ENCODE measurements at places on chromosomes 7 and 10.

GRCh38 chr7:17626235-17626634, 314.1 kb downstream of the SNX13 start:
- H3K36me3 ChIP-seq, result no peaks in the 10 kb centered on the region
- H3K27me3 ChIP-seq, result no peaks in the 10 kb centered on the region
- no peak overlapping the region for H3K27ac ChIP-seq
- no peak for DNase-seq
- H3K4me3 ChIP-seq, result no peak overlapping the region

- no peak for DNase-seq
- H3K36me3 ChIP-seq, result no peaks in the 10 kb centered on the region
- H3K4me1 ChIP-seq, result no peaks in the 10 kb centered on the region
- H3K27me3 ChIP-seq, result peaks cover 19% of the 10 kb centered on the region
- no peak overlapping the region for H3K4me3 ChIP-seq
- H3K27ac ChIP-seq, result no peak overlapping the region
Observed at GRCh38 chr10:3222068-3222467, 49.5 kb upstream of the PITRM1 start.

DNA sequence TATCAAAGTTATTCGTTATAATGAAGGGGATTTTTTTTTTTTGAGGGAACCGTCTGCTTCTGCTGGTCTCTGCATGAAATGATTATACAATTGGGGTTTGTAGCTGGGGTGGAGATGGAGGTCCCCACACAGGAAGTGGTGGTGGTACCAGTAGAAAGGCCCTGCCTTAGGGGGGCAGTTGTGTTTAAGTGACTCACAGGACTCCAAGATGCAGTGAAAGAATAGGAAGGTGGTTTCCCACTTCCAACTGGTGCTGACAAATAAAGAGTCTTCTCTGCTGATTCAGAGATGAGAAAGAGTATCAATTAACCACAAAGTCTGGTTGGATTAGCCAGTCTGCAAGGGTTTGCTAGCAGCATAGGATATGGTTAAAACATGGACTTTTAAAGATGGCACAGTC, 376.0 kb downstream of the SORCS3 start:
- no peaks in the 10 kb centered on the region for H3K27me3 ChIP-seq
- no peak overlapping the region for H3K27ac ChIP-seq
- H3K4me1 ChIP-seq, result peaks cover 2% of the 10 kb centered on the region
- no peak overlapping the region for H3K4me3 ChIP-seq
- H3K36me3 ChIP-seq, result no peaks in the 10 kb centered on the region

DNA sequence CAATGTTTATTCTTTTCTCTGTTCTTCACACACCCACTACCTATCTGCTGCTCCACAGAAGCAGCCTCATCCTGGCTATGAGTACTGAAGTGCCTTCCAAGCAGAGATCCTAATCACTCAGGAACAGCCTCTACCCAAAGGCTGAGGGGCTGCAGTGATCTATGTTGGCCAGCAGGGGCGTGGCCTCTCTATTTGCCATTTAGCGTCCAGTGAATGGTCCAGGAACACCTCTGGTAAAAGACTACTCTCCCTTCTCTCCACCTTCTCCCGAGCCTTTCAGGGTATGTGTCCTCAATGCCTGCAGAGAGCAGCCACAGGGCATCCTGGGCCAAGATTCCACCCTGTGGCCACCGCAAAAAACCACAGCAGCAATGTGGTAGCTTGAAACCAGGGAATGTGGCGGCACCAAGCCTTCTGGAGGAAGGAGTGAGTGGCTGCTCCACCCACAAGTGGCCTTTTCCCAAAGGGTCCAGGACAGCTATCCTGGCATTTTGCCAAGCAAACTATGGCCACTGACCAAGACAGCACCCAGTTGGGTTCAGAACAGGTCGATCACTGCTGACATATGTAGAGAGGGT, 70.9 kb downstream of the SYPL1 start:
- peaks cover 35% of the 10 kb centered on the region for H3K27me3 ChIP-seq
- H3K27ac ChIP-seq, result no peak overlapping the region
- no peak for DNase-seq
- H3K4me3 ChIP-seq, result no peak overlapping the region
- H3K4me1 ChIP-seq, result peaks cover 16% of the 10 kb centered on the region

DNA sequence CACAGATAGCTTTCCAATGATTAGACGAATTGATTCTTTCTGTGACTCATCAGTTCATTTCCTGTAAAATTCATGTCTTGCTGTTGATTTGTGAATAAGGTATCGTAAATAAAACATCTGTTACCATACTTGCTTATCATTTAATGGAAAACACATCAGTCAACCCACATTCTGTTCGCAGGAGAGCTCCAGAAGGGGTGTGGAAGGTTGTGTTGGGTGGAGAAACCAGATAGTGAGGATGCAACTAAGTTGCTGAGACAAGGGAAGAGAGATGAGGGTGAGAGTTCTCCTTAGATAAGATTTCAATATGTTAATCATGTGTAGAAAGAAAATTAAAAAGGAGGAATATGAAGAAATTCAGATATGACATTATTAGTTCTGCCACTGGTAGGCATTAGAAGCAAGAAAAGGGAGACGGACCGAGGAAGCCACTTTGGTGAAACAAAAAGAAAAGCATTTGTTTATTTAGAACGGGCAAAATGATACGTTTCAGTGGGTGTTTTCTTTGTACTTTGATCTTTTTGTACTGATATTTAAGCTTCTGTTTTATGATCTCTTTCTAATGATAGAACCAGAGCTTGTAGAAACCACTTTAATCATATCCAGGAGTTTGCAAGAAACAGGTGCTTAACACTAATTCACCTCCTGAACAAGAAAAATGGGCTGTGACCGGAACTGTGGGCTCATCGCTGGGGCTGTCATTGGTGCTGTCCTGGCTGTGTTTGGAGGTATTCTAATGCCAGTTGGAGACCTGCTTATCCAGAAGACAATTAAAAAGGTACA, 7.8 kb downstream of the CD36 start:
- no peak for DNase-seq
- no peaks in the 10 kb centered on the region for H3K36me3 ChIP-seq
- no peaks in the 10 kb centered on the region for H3K4me1 ChIP-seq
- no peak overlapping the region for H3K4me3 ChIP-seq
- H3K27me3 ChIP-seq, result no peaks in the 10 kb centered on the region
- no peak overlapping the region for H3K27ac ChIP-seq

DNA sequence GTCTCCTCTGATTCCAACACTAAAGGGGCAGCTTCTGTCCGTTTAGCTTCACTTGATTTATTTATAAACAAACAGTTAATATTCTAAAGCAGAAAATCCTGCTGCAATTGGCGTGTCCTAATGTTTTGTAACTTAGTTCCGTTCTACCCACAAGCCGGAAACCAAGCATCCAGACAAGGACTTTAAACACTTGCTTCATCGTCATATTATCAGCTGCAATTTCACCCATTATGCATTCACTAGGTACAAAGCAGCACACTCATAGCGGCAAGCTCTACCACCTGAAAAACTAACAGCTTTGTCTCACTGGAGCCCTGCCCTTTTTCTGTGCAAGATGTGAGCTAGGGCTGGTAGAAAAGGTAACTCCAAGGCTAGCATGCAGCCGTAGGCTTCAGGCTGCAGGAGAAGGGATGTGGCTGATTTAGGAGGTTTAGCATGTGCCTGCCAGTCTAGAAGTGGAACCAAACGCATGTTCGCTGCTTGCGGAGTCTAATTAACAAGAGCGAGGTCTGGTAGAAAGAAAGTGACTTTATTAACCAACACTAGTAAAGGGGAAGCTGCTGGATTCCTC, 43.7 kb upstream of the BPGM start:
- no peak overlapping the region for H3K4me3 ChIP-seq
- DNase-seq, result no peak
- H3K27ac ChIP-seq, result no peak overlapping the region
- H3K36me3 ChIP-seq, result no peaks in the 10 kb centered on the region
- peaks cover 4% of the 10 kb centered on the region for H3K4me1 ChIP-seq

Data from T-helper 2 cell treated with Interferon-gamma antibody and Interleukin-4, amounts not matched to agents 5 μg/mL and 100 μg/mL, for 36 hours (primary cell).